ENCODE measurements at places on chromosomes 2 and 18.

DNA sequence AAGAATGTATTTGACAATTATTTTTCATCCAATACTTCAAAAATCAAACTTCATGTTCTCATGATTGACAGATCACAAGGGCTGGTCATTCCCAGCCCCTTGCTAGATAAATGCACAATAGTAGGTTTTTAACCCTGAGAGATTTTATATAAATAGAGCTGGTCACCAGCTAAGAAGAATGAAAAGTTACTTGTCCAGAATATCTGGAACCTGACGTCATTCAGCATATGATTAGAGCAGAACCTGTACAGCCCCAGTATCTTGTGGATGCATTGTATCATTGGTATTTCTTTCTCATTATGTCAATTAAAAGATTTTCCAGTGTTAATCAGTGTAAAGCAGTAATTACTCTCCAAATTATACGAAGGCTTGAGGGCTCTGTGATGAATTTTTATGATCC lies 202.8 kb upstream of the RND3 start:
- no peak for DNase-seq

DNA sequence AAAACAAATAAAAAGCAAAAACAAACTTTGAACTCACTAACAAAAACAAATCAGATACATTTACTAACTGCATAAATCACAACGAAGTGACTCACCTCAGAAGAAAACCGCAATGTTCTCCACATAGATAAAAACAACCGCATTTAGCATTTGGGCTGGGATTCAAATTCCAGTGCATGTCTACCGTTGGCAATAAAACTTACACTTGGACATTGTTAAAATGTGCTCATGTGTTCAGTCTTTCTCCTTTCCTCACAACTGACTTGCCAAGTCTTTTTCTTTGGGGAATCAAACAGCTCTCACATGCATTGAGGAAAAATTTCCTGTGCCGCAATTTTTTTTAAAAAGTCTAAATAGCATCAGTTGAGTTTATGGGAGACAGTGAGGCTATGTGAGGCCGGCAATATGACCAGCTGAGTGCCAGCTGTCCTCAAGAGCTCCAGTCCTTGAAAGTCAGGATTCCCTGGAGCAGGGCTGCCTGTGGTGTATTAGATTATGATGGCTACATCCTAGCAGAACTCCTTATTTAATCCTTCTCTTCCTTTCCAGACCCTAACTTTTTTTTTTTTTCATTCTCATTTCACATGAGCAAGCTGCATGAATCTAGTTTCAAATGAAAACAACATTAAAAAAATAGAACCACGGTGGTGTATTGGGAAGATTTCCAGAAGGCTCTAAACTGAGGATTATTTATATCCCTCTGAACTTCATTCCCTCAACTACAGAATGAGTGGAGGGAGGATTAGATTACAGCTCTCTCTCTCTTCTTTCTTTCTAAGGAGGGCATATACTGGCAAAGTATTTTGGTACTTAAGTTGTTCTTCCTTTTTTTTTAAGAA lies 70.2 kb upstream of the MEIS1 start:
- no peak for DNase-seq

- DNase-seq: no peak
Observed at GRCh38 chr2:129777146-129777545, 202.3 kb upstream of the RAB6C start.

- no peak for DNase-seq
Observed at GRCh38 chr18:34097312-34097711, 127.4 kb downstream of the NOL4 start.

DNA sequence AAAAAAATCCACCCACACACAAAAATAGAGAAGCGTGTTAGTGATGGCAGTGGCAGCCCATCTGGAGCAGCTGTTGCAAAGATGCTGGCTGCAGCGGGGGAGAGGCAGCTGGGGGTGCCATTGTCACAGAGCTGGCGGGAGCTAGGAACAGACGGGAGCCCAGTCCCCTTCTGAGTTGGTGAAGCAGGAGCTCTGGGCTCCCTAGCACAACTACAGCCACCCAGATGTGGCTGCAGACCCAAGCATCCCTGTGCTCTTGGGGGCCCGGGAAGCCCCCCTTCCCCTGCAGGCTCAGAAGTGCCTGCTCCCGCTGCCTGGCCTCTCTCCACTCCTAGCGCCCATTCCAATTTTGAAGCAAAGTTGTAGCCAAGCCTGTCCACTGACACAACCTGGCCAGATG lies 366.6 kb upstream of the MC4R start:
- no peak for DNase-seq

- no peak for DNase-seq
Observed at GRCh38 chr2:157601807-157602206, 26.9 kb downstream of the ACVR1C start.

DNA sequence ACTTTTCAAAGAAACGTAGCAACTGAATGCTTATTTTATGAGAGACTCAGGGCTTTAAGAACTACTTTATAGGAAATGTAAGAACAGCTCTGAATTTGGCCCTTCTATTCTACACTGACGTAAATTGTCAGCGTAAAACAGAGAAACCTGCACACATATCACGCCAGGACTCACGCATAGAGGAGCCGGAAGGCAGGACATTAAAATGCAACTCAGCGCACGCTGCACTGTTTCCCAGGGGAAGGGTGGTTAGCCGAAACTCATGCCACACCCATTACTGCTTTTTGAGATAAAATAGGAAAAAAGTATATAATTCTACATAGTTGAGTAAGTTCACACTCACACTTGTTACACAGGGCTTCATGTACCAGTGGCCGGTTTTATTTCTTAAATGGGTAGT lies 7.4 kb downstream of the TUBB6 start:
- DNase-seq: no peak

DNA sequence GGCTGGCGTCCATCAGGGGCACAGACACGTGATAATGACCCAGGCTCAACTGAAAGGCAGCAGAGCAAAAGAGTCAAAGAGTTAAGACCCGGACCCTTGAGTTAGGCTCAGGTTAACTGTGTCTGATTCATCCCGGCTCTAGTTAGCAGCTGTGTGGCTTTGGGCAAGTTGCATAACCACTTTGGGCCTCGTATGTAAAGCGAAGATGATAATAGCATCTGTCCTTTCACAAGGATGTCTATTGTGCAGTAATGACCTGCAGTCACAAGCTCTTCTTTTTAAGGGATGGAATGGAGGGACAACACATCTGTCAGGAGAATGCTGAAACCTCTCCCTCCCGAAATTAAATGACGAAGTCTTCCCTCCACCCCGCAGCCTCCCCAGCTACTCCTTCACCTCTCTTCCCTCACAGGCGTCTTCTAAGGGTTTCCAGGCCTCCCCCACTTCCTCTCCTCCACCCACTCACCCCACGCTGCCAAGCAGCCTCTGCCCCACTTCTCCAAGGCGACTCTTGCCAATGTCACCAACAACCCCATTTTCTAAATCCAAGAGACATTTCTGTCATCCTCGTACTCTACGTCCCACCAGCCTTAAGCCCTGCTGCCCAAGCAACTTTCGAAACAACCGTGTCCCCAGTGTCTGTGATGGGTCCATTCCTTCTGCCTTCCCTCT lies 135.1 kb upstream of the ID2 start:
- peak; percentile 55 for DNase-seq

DNA sequence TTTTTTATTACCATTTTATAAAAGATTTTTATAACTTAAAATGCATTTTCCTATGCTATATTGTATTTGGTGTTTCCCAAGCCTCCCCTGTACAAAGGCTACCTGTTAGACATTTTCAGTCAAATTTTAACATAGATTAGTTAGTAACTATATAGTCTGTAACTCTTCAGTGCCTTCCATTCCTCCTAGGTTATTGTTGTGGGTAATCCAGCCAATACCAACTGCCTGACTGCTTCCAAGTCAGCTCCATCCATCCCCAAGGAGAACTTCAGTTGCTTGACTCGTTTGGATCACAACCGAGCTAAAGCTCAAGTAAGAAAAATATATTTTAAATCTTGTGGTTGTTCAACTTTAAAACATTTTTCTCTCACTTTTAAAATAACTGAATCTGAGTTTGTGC lies 10.2 kb downstream of the MDH1 start:
- DNase-seq: no peak

DNA sequence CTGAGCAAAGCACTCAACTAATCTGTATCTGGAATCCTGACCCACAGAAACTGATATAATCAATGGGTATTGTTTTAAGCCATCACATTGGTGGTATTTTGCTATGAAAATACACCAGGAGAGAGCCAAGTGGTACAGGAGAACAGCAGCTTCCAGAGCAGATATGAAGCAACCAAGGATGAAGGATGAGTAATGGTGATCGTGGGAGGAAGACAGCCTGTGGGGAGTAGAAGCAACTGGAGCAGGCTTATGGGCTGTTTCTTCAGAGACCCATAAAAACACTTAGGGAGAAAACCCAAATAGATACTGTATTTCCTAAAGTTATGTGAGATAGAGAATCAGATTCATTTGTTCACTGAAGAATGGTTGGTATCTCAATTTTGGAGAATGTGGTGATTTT lies 330.8 kb downstream of the NUP35 start:
- DNase-seq: no peak

- DNase-seq: no peak
Observed at GRCh38 chr2:145631561-145631960, 1111.6 kb upstream of the ZEB2 start.
